Activated CD4-positive, alpha-beta T cell treated with anti-CD3 and anti-CD28 coated beads for 4 hours (primary cell): ENCODE measurements at places on chromosomes 3 and 15.

GRCh38 chr3:152176241-152176640 is 92.5 kb upstream of the MBNL1 start:
- no peak for DNase-seq

GRCh38 chr3:197854596-197855343 is 63.7 kb downstream of the LRCH3 start:
- DNase-seq: no peak

- DNase-seq: no peak
Observed at GRCh38 chr15:71444032-71444810, 328.9 kb downstream of the THSD4 start.

DNA sequence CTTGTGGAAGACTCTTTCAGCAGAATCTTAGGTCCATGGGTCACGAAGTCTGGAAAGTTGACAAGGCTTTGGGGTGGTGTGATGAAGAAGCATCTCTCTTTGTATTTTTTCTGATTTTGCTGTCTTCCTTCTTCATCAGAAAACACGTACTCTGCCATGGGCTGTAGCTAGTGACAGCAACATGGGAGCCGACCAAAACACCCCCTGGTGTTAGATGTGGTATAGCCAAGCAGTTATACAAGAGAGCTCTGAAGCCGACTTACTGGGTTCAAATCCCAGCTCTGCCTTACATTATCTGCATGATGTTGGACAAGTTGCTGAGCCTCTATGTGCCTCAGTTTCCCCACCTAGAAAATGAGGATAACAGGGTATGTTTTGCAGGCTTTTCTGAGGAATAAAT is 32.9 kb upstream of the LYZL4 start:
- DNase-seq: no peak

DNA sequence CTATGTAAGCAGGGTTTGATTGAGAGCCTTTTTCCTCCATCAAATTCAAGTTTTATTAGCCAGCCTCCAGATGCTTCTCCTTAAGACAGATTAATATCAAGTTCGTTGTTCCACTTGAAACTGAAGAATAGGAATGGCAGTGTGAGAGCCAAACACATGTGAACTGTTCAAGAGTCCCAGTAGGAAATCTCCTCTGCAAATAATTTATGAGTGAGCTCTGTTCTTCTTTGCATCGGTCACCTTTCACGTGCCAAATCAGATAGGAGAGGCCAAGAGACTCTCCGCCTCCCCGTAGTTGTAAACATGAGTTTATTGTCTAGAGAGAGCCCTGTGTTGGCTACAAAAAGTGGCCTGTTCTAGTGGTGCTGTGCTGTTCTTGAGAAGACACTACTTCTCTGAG is 372.1 kb upstream of the NR2F2 start:
- DNase-seq: no peak

- no peak for DNase-seq
Observed at GRCh38 chr3:158847452-158847821, 45.6 kb downstream of the MFSD1 start.

DNA sequence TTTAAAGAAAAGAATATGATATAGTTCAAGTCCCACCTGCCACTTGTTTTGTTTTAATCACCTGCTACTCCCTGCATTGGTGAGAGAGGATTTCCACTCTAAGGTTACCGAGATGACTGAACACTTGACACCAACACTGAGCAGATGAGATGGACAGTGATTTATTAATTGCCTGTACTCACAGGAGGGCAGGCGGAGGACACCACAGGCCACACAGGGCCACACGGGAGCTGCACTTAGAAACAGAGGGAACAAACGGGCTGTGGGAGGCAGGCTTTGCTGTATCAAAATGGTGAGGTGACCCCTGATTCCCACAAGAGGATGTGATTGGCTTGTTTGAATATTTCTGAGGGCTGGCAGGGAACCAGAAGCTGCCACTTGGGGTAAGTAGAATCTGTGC is 10.8 kb downstream of the MINAR1 start:
- no peak for DNase-seq

- no peak for DNase-seq
Observed at GRCh38 chr15:84879088-84879780, 5.2 kb upstream of the SLC28A1 start.

DNA sequence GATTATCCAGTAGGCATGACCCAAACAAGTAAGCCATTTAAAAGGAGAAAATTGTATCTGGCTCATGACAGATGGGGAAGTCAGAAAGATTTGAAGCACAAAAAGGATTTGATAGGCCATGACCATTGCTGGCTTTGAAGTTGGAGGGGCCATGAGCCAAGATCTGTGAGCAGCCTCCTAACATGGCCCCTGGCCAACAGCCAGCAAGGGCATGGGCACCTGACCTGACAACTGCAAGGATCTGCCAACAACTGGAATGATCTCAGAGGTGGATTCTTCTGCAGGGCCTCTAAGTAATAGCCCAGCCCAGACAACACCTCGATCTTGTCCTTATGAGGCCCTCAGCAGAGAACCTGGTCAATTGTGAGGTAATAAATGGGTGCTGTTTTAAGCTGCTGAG is 93.0 kb downstream of the ARNT2 start:
- DNase-seq: no peak
